ENCODE measurements at places on chromosomes 13 and 19.

DNA sequence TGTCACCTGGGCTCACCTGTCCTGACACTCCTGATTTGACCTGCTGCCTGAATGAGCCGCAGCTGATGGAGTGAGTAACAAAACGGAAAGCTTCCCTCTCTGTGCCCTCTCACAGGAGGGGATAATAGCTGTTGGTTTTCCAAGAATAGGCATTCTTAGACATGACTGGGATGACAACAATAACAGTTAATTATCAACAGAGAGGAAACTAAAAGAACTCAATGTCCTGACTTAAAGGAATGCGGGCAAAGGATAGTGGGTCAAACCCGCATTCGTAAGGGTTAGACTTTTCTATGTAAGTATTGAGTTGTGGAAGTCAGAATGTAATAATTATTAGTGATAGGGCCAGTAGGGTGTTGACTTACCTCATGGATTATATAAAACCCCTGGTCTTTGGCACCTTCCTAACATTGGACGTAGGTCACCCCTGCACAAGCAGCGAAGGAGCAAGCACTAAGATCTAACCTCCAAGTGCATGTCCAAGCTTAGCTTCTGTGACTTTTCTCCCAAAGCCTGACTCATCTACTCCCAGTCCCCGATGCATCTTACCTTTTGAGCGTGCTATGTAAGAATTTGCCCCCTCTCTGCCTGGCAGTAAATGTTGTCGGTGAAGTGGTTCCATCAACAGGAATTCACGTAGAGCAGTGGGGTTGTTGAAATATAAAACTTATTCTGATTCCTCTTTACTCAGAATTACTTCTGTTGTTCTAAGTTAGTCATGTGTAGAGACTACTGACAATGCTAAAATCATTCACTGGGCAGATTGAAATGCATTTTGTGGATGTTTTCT is 442.3 kb downstream of the FGF9 start:
- DNase-seq = no peak

GRCh38 chr13:52837850-52838249 is 10.6 kb downstream of the PCDH8 start:
- DNase-seq = no peak

- no peak for DNase-seq
Measured at GRCh38 chr19:13220847-13221246, 70.6 kb downstream of the IER2 start.

GRCh38 chr13:112734696-112735547 is 45.1 kb downstream of the ATP11A start:
- no peak for DNase-seq

DNA sequence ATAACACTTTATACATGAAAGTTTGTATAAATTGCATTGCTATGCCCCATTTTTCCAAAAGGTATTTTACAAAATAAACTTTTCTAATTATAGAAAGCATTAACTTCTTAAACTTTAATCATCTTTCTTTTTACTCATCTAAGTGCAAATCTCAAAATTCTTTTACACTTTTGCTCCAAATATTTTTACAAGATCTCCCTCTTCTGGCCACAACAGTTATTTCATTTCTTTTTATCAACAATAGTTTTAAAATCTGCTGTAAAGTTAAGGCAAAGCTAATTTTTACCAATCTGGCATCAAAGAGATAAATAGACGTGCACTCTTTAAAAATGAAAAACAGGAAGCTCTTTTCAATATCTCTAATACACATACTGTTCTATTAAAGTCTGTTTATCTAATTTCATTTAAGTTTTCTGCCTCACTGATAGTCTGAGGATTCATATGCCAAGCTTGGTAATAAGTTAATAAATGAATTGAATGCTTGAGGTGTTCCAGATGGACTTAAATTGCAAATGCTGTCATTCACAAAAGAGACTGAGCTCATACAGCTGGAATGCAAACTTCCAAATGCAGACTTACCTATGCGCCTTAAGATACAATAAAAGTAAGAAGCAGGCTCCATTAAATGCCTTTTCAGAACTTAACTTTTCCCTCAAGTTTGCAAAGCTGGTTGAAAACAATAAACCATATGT is 583.0 kb upstream of the ATXN8OS start:
- DNase-seq = no peak

GRCh38 chr13:80235166-80235966 is 105.6 kb downstream of the SPRY2 start:
- DNase-seq = no peak

DNA sequence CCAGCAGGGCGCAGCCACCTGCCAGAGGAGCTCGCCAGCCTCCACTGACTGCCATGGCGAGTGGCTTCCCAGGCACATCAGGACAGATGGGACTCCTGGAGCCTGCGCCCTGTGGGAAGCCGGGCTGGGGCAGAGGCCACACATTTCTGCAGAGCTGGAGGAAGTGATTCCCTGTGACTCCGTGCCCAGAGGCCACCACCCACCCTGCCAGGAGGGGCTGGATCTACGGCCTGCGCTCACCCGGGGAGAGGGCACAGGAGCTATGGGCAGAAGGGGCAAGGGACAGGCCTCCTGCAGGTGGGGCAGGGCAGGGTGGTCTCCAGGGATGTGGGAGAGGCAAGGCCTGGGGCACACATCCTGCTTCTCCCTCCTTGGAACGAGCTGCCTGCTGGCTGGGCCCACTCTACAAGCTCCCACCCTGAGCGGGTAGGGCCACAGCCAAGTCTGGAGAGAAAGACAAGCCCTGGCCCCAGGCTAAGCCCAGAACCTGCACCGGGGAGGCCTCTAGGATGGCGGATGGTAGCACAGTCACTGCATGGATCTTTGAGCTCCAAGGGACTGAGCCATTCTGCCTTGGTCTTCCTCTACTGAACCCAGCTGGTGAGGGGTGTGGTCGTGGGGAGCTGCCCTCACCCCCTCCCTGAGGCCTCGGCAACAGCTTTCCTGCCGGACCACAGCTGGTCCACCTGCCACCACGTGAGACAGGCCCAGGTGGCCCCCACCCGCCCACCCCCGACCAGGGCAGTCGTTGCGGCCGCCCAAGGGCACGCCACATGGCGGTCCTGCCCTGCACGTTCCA is 40.6 kb downstream of the CEBPG start:
- no peak for DNase-seq

DNA sequence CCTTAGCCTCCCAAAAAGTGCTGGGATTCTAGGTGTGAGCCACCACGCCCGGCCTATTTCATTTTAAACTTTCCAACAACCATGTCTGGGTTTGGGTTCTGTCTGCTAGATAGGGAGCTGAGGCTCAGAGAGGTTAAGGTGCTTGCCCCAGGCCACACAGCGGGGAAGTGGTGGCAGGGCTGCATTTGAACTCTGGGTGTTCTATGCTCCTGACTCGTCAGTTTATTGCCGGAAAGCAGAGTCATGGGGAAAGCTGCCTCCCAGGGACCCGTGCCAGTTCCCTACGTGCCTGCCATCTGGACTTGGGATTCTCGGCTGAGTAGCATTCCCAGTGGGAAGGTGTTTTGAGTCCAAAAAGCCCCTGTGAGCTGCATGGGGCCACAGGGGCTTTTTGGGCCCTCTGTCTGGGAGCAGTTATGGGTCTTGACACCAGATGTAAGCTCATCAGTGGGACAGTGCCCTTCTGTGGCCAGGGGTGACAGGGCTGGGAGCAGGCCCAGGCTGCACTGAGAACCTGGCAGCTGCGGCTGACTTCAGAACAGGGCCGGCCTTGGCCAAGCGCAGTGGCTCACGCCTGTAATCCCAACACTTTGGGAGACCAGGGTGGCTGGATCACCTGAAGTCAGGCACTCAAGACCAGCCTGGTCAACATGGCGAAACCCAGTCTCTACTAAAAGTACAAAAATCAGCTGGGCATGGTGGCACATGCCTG is 10.9 kb downstream of the RFX1 start:
- no peak for DNase-seq

GRCh38 chr13:24076109-24076508 is 84.4 kb upstream of the SPATA13 start:
- no peak for DNase-seq

Data from hematopoietic multipotent progenitor cell treated with erythropoietin and hydrocortisone succinate and interleukin-3 and kit ligand, for 15 days (in vitro differentiated cells).